ENCODE measurements at places on chromosomes 2 and 18.

DNA sequence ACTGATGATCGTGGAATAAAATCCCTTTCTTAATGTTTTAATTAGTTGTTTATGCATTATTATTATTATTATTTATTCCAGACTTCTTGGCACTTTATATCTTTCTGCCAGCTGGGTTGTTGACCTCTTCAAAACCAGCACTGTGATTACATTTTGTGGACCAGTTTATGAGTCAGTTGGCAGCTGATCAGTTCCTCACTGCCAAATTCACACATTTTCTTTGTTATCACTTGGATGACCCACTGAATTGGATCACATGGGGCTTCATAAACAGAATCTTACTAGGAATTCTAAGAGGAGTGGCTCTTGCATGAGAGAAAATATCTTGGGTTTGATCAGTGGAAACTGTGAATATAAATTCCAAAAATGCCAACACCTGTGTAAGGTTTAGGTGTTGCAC is 321.8 kb upstream of the SPRED2 start:
- no peak for DNase-seq

DNA sequence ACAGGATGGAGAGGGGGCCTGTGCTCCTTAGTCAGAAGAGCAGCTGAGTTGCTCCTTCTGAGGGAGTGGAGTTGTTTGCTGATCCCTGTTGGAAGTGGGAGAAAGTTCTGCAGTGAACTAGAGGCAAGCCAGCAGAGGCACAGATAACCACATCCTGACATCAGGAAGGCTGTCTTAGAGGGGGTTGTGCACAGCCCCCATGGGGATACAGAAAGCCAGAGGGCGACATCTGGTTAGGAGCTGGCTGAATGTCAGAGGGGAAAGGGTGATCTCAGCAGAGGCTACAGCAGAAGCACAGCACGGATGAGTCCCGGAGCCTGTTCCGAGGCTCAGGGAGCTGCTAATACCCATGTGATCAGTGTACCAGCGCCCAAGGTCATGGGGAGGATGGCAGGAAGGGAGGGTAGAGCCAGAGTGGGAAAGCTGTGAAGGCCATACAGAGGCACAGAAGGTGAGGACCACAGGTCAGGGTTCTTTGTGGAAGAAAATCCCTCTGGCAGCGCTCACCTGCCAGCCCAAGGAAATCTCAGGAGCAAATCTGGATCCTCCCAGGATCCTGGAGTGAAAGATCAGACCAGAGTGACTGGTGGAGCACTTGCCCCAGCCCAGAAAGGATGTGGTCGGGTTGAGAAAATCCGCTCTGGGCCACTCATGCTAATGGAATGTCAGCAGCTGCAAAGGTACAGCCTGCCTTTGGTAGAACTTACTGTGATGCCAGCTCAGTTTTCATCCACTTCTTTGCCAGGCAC is 111.8 kb downstream of the STPG4 start:
- peak; percentile 69 for DNase-seq

GRCh38 chr18:22471546-22472131 is 53.9 kb upstream of the CTAGE1 start:
- DNase-seq, result no peak

DNA sequence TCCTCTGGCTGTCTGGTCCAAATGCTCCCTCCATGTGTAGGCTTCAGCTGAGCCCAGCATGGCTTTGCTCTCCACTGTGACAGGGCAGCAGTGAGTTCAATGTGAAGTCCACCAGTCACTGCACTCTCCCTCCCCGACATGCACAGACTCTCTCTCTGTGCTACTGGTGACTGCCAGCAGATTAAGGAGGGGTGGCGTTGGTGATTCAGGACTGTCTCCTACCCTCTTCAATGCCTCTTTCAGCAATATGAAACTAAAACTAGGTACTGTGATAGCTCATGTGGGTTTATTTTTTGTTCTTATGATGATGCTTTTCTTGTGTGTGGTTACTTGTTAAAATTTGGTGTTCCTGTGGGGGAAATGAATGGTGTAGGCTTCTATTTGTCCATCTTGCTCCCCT is 201.0 kb upstream of the RBMS1 start:
- DNase-seq, result peak; percentile 23

DNA sequence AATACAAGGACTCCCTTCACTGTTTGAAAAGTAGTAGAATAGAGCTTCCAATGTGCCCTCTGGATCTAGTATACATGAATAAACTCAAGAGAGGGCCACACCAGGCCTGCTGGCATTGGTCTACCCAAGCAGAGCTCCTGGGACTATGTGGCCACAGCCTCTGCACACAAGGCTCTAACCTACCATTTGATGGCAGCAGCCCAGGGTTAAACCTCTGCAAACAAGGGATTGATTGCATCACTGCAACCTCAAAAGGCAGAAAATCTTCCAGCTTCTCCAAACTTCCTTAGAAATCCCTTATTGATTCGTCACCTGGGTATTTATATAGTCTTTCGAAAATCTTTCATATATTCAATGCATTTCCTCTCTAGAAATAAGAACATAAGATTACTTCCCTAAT is 147.6 kb upstream of the SETBP1 start:
- no peak for DNase-seq

DNA sequence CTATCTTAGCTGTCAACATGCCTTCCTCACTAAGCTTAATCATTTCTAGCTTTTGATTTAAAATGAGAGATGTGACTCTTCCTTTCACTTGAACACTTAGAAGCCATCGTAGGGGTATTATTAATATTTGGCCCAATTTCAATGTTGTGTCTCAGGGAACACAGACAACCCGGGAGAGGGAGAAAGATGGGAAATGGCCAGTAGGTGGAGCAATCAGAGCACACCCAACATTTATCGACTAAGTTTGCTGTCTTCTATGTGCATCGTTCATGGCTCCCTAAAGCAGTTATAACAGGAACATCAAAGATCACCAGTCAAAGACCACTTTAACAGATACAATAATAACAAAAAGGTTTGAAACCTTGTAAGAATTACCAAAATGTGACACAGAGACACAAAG is 110.2 kb downstream of the OLA1 start:
- no peak for DNase-seq

GRCh38 chr2:192245329-192245728 is 50.6 kb upstream of the TMEFF2 start:
- DNase-seq, result no peak

- DNase-seq, result no peak
Observed at GRCh38 chr2:160156665-160157064, 43.4 kb downstream of the ITGB6 start.

GRCh38 chr2:47058003-47058931 is 96.8 kb downstream of the STPG4 start:
- peak; percentile 84 for DNase-seq

- DNase-seq, result no peak
Observed at GRCh38 chr2:20999906-21000645, 43.8 kb downstream of the APOB start.

DNA sequence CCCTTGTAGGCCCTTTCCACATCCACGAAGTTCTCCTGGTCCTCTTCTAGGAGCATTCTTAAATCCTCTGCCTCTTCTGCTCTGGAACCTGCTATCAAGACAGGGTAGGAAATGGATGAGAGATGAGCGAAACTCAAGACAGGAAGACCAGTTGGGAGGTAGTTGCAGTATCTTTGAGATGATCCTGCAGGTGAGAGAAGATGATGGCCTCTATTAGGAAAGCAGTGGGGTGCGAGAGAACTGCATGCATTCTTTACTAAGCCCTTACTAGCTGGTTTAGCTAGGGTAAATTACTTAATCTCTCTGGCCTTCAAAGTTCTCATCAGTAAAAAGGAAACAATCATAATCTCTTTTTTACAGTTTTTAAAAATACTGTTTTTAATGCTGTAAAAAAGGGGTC is 47.0 kb downstream of the VSNL1 start:
- no peak for DNase-seq

DNA sequence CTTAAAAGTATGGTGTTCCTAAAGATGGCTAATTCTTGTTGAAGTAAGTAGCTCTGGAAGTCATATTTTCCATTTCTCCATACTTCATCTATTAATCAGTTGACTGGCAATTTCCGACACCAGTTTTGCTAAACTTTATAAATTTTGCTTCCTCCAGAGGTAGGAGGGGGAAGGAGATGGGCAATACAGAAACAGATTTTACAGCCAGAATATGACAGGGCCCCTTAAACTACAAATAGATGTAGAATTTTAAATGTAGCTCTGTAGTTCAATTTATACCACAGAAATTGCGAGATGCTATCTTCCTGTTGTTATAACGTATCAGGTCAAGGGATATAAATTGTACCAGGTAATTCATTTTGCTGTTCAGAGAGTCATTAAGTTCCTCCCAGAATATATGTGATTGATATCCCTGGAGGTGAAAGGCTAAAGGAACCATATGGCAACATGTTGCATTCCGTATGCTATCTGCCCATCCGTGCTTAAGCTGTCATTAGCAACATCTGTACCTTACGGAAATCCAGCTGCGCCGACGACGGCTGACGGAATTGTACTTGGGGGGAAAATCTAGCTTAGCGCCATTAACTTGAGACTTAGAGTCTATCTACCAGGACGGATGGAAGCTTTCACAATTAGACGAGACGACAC is 8.4 kb upstream of the NR4A2 start:
- DNase-seq, result peak; percentile 42

DNA sequence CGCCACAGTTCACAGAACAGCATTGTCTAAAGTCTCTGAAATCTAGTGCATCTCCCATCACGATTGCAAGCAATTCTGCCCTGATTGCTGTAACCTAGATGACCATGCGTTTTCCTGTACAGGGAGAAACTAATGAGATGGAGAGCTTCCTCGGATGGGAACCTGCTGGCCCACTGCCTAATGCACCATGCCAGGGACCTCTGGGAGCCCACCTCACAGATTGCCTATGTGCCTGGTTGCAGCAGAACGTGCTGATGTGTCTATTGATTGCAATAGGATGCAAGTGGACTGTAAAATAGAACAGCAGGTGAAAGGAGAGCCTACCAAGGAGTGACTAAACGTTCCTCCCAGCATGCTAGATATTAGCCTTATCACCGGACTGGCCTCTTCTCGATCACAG is 141.0 kb upstream of the RAB12 start:
- no peak for DNase-seq

GRCh38 chr18:33282709-33283333 is 157.7 kb downstream of the CCDC178 start:
- no peak for DNase-seq

DNA sequence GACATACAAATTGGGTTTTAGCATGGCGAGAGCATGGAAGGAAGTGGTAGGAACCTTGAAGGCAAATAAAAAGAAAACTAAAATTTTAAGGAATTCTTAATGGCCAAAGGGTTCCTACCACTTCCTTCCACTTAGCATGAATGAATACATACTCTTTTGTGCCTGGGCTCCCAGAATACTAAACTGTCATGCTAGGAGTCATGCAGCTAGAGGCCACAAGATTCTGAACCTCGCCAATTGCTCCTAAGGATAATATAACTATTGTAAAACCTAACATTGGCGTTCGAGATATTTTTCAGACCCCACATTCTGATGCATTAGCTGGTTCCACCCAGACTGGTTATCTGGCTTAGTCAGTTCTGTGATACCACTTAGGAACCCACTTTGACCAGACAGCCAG is 38.6 kb upstream of the ARHGAP25 start:
- DNase-seq, result no peak

DNA sequence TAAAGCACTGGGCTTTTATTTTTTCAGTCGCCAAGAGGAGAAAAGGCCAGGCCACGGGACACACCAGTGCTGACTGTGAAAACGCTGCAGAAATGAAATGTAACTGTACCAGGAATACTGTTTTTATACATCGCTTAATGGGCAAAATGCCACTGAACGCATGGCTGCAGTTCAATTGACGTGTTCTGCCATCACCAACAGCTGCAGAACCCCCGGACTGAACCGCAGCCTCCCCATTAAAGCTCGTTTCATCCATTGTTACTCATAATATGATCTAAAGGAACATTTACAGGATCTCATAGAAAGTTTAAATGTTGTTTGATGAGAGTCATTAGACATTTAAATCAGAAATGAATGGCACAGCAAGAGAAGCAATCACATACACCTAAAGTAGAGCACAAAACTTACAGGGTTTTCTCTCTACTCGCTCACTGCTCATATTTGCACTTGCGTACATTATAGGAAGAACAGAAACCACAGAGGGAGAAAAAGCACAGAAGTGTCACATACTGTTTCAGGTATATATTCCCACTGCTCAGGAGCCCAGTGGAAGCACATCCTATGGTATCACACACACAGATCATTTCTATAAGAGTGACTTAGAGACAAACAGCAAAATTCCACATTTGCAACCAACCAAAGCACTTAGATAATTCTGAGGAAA is 35.3 kb downstream of the TCF4 start:
- DNase-seq, result no peak

- no peak for DNase-seq
Observed at GRCh38 chr2:151906633-151906998, 78.4 kb upstream of the ARL5A start.

DNA sequence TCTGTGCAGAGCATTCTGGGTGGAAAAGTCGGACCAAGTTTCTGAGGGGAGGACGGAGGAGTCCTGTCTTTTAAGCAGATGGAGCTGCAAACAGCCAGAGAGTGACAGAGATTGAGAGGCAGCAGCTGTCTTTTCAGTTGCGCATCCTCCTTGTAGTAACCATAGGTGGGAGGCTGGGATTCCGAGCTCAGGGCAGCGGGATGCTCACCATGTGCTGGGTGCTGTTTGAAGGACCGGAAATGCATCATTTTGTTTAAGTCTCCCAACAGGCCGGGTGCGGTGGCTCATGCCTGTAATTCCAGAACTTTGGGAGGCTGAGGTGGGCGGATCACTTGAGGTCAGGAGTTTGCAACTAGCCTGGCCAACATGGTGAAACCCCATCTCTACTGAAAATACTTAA is 93.4 kb downstream of the AGAP1 start:
- DNase-seq, result no peak

GRCh38 chr2:128564551-128564950 is 245.9 kb upstream of the HS6ST1 start:
- no peak for DNase-seq

- no peak for DNase-seq
Observed at GRCh38 chr2:5203134-5203755, 488.9 kb upstream of the SOX11 start.

DNA sequence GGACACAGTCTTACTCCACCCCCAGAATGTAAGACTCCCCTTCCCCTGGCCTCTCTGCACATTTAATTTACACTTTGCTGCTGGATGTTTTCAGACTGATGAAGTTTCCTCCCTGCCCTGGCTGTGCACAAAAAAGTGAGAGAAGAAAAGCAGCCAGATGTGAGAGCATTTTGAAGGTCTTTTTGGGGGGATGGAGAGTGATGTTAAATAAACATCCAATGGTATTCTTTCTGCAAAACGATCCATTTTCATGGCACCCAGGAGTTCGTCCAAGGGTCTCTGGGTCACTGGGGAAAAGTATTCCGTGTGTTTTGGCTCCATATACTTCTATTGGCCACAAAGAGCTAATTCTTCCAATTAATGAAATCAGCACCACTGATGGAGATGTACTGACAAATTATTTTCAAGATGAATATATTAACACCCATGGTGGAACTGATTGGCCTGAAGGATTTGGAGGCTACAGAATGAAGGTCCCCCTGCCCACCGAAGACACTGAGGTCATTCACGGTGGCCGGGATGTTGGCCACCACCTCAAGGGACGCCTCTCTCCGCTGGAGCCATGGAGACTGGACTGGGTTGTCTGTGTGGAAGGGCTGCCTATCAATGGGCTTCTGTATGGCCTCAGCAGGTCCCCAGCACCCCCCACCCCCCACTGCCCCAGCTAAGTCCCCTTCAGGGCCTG is 107.6 kb upstream of the PKDCC start:
- DNase-seq, result no peak

Data from WERI-Rb-1 (cell line).